ENCODE measurements at places on chromosomes 7 and 10. TPM values are rescaled to one million over a fixed set of nuclear protein-coding genes. Genes with fewer than 3 reads are reported as not detected.

- no peak for DNase-seq
Observed at GRCh38 chr10:98430427-98430826, 15.4 kb upstream of the PYROXD2 start.

CHST15 gene
- total RNA-seq: 12.4 TPM

PPP1R17 gene
- total RNA-seq: 0.14 TPM

- no peak for DNase-seq
Observed at GRCh38 chr10:122981066-122981464, 864 bp downstream of the PSTK start.

DNA sequence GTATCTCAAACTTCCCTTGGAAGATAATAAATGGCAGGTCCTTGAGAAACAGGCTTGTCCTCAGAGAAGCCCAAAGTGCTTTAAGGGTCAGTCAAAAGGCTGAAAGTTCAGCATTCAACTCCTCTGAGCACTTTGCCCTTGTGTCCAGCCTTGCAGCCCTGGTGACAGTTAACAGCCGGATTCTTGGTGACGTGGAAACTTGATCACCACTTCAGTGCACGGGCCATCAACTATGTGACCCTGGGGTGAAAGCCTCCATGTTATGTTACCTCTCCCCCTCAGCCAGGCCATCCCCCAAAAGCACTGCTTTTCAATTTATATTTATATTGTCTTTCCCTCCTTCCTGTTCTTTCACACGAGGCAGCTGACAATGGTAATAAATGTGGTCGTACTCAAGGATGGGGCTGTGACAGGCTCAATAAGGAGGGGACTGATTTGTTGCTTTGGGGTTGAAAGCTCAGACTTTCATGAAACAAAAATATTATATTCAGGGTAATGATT, 164.0 kb upstream of the NRP1 start:
- DNase-seq: no peak

SLC26A4 gene
- 0.14 TPM for total RNA-seq

SLC29A3 gene
- total RNA-seq: 2.5 TPM

- DNase-seq: no peak
Observed at GRCh38 chr7:46681865-46682503, 760.9 kb upstream of the IGFBP3 start.

SRRM3 gene
- 0.05 TPM for total RNA-seq

ASB10 gene
- total RNA-seq: not detected

- no peak for DNase-seq
Observed at GRCh38 chr7:137943132-137943551, 58.7 kb downstream of the CREB3L2 start.

ARL3 gene
- 4.7 TPM for total RNA-seq

DNA sequence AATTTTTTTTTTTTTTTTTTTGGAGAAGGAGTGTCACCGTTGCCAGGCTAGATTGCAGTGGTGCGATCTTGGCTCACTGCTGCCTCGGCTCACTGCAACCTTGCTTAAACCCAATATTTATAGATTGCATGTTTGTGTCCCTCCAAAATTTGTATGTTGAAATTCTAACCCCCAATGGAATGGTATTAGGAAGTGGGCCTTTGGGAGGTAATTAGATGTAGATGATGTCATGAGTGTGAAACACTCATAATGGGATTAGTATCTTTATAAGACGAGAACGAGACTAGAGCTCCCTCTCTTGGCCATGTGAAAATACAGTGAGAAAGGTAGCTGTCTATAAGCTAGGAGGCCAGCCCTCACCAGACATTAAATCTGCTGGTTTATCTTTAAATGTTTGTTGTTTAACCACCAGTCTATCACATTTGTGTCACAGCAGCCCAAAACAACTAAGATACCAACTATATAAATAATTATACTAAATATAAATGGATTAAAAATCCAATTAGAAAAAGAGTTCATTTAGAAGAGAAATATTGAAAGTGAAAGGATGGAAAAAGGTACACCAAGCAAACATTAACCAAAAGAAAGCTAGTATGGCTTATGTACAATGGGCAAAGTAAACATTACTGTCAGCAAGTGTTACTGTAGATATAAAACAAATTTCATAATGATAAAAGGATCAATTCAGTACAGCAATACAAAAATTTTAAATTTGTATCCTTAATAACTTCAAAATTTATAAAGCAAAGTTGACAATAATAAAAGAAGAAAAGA, 9.3 kb downstream of the TCAF1 start:
- no peak for DNase-seq

GRCh38 chr7:22935269-22935668, 78.7 kb downstream of the HYCC1 start:
- no peak for DNase-seq

- peak; percentile 57 for DNase-seq
Observed at GRCh38 chr7:142488036-142488633, 230.3 kb upstream of the PRSS58 start.

CXCL12 gene
- 56.5 TPM for total RNA-seq

DNA sequence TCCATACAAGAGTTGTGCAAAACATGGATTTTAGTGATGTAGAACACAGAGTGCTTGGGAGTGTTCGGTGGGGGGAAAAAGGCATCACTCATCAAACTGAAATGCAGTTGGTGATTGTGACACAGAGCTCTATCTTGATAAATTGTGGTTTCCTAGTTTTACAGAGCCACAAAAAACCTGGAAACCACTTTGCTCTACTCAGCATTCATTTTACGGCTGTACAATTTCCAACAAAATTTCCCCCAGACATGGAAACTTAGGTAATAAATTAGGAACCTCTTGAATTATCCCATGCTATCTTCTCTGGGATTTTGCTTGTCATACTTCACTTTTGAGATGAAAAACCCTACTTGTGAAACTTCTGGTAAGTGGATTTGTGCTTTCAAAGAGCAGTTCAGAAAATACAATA, 614.9 kb upstream of the FZD8 start:
- no peak for DNase-seq

DNA sequence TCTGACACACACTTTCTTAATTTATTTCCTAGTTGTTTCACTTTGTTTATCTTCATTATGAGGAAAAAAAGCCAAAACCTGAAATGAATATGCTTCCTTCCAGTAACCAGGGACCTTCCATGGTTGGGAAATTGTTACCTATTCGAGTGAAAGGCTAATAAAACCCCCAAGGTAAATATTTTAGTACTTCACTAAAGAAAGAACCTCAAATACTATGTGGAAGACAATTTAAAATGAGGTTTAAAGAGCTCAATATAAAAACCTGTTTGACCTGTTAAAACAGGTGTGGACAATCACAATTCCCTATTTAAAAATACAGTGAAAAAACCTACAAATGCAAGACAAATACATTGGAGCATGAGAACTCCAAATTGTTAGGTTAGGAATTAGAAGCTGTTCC, 192.6 kb downstream of the CFTR start:
- DNase-seq: no peak

KIAA1549 gene
- total RNA-seq: 1.9 TPM

- DNase-seq: no peak
Observed at GRCh38 chr10:64574371-64574770, 1053.2 kb downstream of the REEP3 start.

MRPL32 gene
- total RNA-seq: 56.5 TPM
